ENCODE measurements at places on chromosomes 5 and 9.

- no peak for DNase-seq
Measured at GRCh38 chr9:99181206-99181605, 40.5 kb downstream of the ALG2 start.

GRCh38 chr5:93053825-93054224, 527.2 kb downstream of the NR2F1-AS1 start:
- no peak for DNase-seq

DNA sequence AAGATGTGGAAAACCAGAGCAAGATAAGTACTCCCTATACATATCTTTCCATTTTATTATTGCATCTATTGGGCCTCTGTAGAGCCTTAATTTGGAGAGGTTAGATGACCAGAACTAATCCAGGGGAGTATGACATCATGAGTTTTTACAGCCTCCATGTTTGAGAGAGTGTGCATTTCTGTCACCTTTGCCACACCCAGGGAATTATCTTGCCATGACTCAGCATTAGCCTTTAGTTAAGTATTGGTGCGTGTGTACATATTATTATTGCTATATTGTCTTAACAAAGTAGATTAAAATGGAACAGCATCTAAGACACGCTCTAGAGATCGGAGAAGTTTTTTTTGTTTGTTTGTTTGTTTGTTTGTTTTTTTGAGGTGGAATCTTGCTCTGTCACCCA, 27.6 kb downstream of the DIMT1 start:
- DNase-seq = no peak

- DNase-seq = no peak
Measured at GRCh38 chr5:96481009-96481786, 48.1 kb upstream of the PCSK1 start.

- DNase-seq = no peak
Measured at GRCh38 chr9:133990366-133991213, 1.5 kb downstream of the VAV2 start.

DNA sequence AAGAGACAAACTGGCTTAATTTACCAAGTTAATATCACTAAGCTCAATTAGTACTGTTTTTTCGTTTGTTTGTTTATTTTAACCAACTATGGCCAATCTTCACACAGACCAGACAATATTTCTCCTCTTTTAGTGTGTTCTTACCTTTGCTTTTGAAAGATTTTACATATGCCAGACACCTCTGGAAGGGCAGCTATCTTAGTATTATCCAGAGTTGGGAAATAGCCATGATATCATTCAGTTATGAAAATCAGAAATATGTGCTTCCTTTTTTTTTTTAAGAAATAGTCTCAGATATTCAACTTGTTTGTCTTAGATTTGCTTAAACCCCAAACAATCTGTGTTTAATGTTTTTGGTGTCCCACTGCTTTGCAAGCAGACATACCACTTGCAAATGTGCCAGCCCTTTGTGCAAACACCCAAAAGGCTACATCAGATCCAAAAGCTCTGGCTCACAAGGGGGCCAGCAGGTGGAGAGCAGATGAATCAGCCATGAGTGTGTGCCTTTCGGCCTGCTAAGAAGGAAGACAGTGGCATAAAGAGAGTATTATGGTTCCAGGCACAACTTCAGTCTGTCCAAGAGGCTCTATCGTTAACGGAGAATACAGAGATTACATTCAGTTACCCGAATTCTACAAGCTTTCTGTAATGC, 147.6 kb downstream of the EFNA5 start:
- peak; percentile 51 for DNase-seq

GRCh38 chr5:78766412-78766762, 117.8 kb upstream of the LHFPL2 start:
- no peak for DNase-seq

DNA sequence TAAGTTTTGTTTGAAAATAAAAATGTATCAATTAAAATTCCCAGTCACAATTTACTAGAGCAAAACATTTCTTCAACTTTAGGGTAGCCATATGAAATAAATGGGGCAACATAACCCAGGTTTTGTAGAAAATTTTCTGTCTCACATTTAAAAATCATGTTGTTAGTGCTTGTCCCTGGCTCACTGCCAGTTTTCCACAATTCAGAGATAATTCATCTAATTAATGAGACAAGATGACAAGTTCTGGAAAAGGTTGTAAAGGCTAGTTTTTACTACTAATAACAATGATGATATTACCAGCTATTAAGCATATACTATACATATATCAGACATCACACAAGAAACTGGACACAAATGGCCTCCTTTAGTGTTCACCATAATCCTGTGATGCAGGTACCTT, 45.9 kb downstream of the MEGF9 start:
- DNase-seq = no peak
